Psoas muscle (tissue), 8 donors: ENCODE measurements at places on chromosomes 12 and 14. TPM values are rescaled to one million over a fixed set of nuclear protein-coding genes. Genes with fewer than 3 reads are reported as not detected.

The RND1 gene
- total RNA-seq, result not detected

DNA sequence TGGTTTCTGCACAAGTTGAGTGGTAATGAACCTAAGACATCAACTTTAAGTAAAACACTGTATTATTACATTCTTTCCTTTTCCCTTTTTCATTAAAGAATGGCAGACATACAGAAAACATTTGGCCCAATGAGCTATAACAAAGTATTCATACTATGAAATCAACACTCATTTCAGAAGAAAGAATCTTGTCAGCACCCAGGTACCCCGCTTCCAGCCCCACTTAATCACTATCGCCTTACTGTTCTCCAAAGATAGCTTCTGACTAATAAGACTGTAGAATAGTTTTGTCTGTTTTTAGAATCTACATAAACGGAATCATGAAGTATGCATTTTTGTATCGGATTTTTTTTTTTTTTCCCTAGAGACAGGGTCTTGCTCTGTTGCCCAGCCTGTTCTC is 9.5 kb downstream of the CNTN1 start:
- no peak for DNase-seq

- DNase-seq, result no peak
These were observed 6.9 kb upstream of the IGF1 start for GRCh38 chr12:102487226-102487625.

The KITLG gene
- total RNA-seq, result 4.1 TPM

DNA sequence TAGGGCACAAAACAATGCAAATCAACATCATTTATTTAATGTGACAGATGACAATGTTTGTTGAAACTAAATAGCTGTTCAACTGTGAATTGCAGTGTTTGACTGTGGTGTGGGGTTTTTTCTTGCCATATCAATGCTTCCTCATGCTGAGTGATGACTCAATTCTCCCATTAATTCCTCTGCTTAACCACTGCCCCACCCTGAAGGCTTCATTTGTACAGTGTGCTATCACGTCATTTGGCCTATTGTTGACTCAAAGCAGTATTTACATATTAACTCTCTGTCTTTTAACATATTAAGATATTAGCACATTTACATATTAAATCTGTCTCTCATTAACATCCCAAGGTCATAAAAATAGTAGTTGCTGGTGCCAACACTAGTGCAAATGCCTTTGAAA is 164.8 kb upstream of the NRXN3 start:
- DNase-seq, result no peak
